ENCODE measurements at places on chromosomes 4 and X.

- DNase-seq = no peak
Measured at GRCh38 chrX:148552775-148553174, 52.4 kb downstream of the AFF2 start.

DNA sequence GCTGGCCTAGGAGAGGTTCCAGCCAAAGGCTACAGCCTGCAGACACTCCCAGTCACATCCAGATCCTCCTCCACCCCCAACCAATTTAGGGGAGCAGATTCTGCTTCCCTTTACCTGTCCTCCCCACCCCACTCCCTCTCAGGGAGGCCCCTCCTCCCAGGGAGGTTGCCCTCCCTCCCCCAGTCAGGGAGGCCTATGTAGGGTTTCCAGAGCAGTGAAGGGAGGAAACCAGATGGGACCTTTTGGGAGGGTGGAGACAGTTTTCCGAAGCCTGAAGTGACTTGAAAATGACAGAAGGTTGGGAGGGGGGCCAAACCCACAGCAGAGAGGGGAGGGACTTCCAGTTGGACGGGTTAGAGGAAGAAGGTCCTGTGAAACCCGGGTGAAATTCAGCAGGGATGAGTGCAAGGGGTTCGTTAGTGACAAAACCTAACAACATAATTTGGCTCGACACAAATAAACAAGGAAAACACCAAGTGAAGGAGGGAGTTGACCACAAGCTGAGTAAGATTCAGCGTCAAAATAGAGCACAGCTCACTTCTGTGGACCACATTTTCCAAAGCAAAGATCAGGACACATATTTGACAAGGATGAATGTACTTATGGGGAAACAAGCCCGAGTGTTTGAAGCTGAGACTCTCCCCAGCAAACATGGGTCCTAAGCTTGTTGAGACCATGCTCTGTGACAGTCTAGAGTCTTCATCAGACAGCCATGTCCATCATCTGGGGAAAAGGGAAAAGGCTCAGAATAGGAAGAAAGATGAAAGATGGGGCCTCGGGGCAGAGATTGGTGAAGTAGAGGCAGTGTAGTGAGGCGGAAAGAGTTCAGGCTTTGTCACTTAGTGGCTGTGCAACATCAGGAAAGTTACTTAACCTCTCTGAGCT is 46.4 kb downstream of the PRPS1 start:
- no peak for DNase-seq

DNA sequence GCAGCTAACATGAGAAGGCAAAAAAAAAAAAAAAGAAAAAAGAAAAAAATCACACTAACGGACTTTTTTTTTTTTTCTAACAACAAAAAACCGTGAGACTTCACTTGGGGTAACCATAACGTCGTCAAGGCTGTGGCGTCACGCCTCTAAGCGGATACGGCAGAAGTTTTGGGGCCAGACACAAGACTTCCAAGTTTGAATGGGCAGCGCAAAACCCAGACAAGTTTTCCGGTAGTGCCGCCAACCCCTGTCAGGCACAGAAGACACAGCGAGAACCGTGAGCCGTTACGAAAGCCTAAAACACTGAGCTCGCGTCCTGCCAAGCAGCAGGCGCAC is 556 bp upstream of the SMARCA5 start:
- DNase-seq = no peak

DNA sequence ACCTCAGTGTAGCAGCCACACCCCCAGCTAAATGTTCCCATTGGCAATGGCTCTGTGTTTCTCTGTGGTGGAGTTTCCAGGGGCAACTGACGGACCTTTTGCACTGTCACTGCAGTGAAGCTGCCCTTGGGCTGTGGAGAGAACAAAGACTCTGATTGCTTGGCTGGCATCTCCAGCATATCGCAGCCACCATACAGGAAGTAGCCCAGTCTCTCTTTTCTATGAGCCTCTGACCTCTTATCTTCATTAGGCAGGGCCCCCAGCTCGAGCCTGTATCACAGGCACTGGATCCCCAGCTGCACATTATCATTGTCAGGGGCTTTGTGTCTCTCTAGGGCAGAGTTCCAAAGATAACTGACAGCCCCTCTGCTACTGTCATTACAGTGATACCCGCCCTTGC is 483.5 kb downstream of the ARAP2 start:
- DNase-seq = no peak

DNA sequence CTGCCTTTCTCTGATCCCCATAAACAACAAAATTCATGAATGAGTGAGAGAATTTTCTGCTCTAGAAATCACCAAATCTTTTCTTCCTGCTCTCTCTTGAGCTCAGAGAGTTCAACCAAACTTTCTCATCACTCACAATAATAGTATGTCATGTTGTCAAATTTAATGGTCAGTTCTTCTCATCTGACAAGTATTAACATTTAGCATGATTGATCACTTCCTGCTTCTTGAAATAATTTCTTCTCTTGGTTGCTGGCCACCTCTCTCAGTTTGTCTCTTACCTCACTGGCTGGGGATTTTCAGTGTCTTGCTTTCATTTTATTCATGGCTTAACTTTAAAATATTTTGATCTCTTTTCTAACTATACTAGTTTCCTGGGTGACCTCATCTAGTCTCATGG is 25.5 kb upstream of the FGF5 start:
- no peak for DNase-seq

DNA sequence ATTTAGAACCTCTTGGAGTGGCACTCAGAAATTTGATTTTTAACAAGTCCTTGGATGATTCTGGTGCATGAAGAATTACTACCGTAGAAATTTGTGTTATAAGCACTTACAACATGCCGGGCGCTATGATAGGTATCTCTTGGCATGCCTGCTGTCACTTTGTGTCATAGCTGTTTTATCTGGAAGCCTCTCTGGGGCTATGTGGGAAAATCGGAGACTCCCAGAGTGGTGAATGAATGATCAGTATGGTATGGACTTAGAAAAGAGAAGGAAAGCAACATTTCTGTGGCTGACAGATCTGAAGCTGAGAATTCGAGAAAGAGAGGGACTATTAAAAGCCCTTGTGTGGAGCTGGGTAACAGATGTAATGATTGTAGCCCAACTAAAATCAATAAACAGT is 177.4 kb upstream of the MAMLD1 start:
- DNase-seq = no peak

- DNase-seq = no peak
Measured at GRCh38 chr4:24775032-24775605, 20.3 kb upstream of the SOD3 start.

GRCh38 chrX:69178592-69178991 is 13.3 kb upstream of the PJA1 start:
- DNase-seq = no peak

GRCh38 chrX:76184891-76185290 is 12.0 kb downstream of the PBDC1 start:
- no peak for DNase-seq

GRCh38 chr4:8373973-8374545 is 66.5 kb downstream of the ACOX3 start:
- no peak for DNase-seq

DNA sequence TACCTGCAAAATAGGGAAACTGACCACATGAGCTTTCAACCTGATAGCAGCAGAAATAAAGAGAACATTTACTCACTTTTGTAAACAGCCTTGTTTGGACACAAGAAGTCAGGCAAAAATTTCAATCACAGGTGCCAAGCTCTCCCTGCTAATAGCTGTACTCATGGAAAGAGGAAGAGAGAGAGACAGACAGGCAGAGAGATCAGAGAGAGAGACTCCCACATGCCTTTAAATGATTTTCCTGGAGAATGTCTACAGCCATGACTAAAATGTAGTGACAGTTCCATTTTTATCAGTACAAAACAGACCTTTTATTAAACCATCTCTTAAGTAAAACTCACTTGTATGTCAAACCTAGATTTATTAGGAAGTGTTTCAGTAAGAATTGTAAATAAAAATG is 752.9 kb downstream of the TRAM1L1 start:
- DNase-seq = no peak

All from NCI-H1105 treated with DMSO at 0.1 percent for 48 hours (cell line).